ENCODE measurements at places on chromosomes 2 and 18.

DNA sequence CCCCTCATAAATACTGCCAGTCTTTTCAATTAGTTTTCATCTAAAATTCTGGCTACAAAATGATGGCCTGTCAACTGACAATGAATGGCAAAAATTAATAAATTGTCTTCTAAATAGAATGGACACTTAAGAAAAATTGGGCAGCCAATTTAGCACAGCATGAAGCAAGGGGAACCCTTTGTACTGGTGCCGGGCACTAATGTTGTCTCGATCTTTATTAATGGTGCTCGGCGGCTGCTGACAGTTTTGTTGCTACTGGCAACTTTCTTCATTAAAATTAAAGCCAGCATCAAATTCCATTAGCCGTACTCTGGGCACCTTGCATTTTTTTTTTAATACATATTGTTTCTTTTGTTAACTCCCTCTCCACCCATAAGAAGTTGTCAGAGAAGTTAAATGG is 309.3 kb downstream of the GBX2 start:
- DNase-seq = no peak

- no peak for DNase-seq
Measured at GRCh38 chr18:13107074-13107473, 111.5 kb upstream of the LDLRAD4 start.

GRCh38 chr2:120511536-120511935 is 165.6 kb downstream of the INHBB start:
- no peak for DNase-seq

DNA sequence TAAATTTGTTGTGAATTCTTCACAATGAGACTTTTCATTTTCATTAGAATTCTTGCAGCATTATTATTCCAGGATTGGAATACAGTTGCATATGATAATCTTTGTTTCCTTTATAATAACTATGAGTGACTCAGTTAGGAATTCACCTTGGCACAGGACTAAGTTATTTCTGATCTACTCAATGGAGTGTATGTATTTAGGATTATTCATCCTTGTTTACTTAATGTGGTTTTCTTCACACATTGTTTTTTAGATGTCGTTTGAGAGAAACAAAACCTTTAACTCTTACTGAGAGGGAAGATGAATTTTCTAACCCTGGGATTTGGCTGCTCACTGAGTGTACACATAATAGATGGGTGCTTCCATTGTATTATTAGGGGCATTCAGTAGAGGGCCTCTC is 970.1 kb downstream of the DPP10 start:
- DNase-seq = no peak

DNA sequence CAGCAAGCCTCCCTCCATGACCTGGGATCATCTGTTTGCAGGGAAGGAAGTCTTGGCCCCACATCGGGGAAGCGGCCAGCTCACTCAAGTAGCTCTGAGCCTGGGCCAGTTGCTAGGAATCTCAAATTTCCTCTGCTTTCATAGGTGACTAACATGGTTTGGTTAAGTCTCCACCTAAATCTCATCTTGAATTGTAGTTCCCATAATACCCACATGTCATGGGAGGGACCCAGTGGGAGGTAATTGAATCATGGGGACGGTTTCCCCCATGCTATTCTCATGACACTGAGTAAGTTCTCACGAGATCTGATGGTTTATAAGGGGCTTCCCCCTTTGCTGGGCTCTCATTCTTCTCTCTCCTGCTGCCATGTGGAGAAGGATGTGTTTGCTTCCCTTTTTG is 75.2 kb downstream of the LBH start:
- no peak for DNase-seq

- no peak for DNase-seq
Measured at GRCh38 chr2:178829981-178830380, 22.8 kb upstream of the TTN start.

- DNase-seq = no peak
Measured at GRCh38 chr2:204722691-204723090, 177.4 kb downstream of the PARD3B start.

- DNase-seq = no peak
Measured at GRCh38 chr2:379778-380177, 91.9 kb upstream of the ALKAL2 start.

DNA sequence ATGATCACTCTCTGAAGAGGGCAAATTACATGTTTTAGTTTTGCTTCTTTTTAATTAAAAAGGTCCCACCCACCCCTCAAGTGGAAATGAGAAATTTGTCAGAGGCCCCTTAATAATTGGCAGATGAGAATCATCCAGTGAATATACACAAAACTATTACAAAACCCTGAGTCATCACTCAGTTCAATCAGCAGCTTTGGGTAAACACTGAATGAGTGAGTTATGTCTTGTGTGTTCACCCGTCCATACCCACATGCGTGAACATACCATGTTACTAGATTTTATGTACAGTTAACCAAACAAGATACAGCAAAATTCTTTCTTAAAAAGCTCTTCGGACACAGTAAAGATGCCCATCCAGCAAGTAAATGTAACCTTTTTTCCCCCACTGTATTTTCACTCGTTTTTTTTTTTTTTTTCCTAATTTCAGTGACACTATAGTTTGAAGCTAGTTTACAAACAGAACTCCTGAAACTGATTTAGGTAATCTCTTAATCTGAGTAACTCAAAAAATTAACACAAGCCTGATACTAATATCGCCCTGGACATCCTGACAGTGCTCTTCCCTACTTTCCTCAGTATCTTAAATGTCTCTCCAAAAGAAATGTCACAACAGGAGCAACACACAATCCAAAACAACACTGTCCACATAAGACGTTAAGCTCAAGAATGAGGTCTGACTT is 1.4 kb downstream of the PSME4 start:
- DNase-seq = no peak

GRCh38 chr2:96087130-96087529 is 29.2 kb downstream of the ADRA2B start:
- DNase-seq = no peak

GRCh38 chr2:168930242-168930641 is 29.2 kb downstream of the G6PC2 start:
- no peak for DNase-seq

DNA sequence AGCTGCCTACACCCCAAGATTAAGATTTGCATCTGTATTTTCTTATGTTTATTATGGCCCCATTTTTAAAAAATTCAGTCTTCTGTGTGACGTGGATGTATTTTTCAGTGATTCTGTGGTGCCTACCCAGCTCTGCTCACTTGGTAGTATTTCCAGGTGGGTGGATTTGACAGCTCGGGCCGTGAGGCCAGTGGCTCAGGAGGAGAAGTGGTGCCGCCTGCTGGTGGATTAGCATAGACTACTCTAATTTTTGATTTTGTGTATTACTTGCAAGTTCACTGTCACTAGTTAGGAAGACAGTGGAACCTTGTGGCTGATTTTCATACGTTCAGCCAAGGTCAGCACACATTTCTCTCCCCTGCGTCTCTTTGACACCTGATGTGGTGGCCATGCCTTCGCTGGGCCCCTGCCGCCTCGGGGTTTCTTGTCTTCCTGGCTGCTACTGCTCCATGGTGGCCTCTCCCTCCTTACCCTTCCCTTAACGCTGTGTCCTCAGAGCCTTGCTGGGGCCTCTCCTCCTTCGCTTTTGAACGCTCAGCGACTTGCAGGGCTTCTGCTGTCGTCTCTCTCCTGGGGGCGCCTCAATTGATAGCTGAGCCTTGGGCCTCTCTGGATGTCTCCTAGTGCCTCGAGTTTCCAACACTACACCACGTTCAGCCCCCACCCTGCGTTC is 89.4 kb downstream of the DGKD start:
- peak; percentile 86 for DNase-seq

GRCh38 chr2:14903709-14904374 is 271.3 kb downstream of the LRATD1 start:
- peak; percentile 1 for DNase-seq

GRCh38 chr2:189683348-189683747 is 8.9 kb downstream of the ANKAR start:
- DNase-seq = no peak

GRCh38 chr2:121451398-121451797 is 79.3 kb upstream of the RNU4ATAC start:
- DNase-seq = no peak

DNA sequence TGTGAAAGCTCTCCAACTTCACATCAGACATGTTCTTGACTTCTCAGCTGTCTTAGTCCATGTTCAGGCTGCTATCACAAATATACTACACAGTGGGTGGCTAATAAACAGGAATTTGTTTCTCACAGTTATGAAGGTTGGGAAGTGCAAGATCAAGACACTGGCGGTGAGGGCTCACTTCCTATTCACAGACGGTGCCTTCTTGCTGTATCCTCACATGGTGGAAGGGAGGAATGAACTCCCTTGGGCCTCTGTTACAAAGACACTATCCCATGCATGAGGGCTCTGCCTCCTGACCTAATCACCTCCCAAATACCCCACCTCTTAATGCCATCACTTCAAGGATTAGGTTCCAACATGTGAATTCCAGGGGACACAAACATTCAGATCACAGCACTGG is 9.7 kb downstream of the UXS1 start:
- DNase-seq = no peak

- peak; percentile 61 for DNase-seq
Measured at GRCh38 chr2:217785544-217786045, 217.2 kb downstream of the TNS1 start.

DNA sequence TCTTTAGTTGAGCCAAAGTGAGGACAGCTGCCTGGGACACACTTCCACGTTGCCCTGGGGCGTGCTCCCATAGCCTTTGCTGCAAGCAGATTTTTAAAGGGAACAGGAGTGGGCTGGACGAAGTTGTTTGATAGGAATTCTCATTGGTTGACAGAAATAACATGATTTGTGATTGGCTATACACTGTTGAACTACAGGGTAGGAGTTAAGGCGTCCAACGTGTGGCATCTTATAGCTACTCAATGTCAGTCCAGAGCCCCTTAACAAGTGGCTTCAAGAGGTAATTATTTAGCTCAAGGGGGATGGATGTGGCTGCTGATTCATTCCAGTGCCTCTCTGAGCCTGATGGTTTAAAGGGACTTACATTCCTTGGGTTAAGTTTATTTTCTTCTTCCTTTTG is 65.5 kb downstream of the ACAA2 start:
- no peak for DNase-seq

DNA sequence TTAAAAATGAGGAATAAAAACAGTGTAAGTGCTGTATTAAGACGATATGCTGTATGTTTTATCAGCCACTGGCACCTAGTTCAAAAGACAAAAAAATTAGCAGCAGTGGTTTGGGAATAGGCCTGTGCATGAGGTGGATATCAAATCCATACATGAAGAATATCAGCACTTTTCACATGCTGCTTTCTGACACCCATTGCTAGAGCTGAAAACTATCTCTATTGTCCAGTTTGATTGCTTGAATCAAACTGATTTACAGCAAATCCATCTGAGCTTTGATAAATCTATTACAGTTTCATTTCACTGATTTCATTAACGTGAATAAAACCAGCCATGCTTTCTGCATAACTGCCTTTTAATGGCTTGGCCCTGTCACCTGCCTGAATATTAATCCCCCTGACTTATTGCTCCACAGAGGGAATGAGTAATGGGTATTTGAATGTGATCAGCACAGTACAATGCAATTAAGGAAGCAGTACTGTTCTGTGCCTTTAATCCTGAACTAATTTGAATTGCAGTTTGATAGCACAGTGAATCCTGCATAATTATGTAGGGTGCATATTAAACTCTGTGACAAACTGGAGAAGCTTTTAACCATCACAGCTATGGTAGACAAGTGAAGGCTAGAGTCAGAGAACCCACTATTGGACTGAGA is 154.0 kb downstream of the GPD2 start:
- no peak for DNase-seq

DNA sequence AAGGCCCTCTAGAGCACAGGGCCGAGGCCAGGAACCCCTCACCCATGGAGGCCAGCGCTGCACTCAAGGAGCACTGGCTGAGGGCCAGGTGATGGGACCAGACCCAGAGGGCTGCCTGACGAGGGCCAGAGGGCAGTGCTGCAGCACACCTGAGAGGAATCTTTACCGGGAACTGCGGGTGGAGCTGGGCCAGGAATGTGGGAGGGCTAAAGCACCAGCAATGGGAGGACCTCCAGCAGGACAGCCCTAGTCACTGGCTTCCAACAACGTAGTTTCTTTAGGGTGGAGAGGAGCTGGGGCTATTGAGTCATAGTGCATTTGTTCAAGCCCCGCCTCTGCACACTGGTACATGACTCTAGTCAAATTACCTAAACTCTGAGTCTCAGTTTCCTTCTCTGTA is 143.4 kb downstream of the TMEM17 start:
- DNase-seq = no peak

GRCh38 chr2:8505311-8505920 is 176.4 kb upstream of the ID2 start:
- no peak for DNase-seq

- no peak for DNase-seq
Measured at GRCh38 chr2:24121066-24121465, 2.1 kb downstream of the PFN4 start.

Measured in T-cell (primary cell).